ENCODE measurements at places on chromosomes 16 and 17. TPM values are rescaled to one million over a fixed set of nuclear protein-coding genes. Genes with fewer than 3 reads are reported as not detected.

PSMD7 gene
- total RNA-seq, result 95.0 TPM

PRR11 gene
- 9.6 TPM for total RNA-seq

TSR1 gene
- total RNA-seq, result 25.6 TPM

TMIGD1 gene
- not detected for total RNA-seq

ARHGAP23 gene
- total RNA-seq, result 23.6 TPM

KRTAP2-3 gene
- not detected for total RNA-seq

CRYM gene
- not detected for total RNA-seq

MYH11 gene
- 0.10 TPM for total RNA-seq

GPR142 gene
- 20.7 TPM for total RNA-seq

TNS4 gene
- not detected for total RNA-seq

CCL1 gene
- total RNA-seq, result not detected

IFI35 gene
- total RNA-seq, result not detected

EVPL gene
- total RNA-seq, result not detected

MYH13 gene
- total RNA-seq, result not detected

WNT9B gene
- total RNA-seq, result not detected

SLC38A8 gene
- total RNA-seq, result not detected

LRRC36 gene
- total RNA-seq, result not detected

TBC1D3B gene
- 37.3 TPM for total RNA-seq

GPT2 gene
- 70.7 TPM for total RNA-seq

RAB11FIP4 gene
- 103 TPM for total RNA-seq
